Stimulated activated CD8-positive, alpha-beta memory T cell treated with anti-CD3 and anti-CD28 coated beads, Interleukin-12 subunit alpha, Interleukin-12 subunit beta, amount 100 ng/mL, for 4 hours (primary cell): ENCODE measurements at places on chromosomes 5 and 9.

GRCh38 chr5:5736007-5736406 is 313.5 kb downstream of the ICE1 start:
- DNase-seq, result no peak

- DNase-seq, result no peak
Measured at GRCh38 chr5:170273968-170274710, 23.4 kb downstream of the LCP2 start.

DNA sequence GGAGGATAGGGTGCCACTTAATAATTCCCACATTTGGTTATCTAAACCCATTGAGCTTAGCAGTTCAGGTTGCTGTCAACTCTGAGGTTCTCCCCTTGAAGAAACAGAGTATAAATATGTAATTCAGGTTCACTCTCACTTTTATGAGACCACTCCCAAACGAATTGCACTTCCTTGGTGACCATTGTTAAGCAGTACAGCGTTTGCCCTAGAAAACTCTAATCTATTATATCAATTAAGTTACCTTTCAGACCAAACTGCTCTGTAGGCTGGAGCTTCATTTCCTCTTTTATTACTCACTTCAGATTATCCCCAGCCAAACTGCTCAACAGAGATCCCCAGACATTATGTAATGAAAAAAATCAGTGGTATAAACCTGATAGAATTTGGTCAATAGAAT is 1317.0 kb upstream of the ACO1 start:
- DNase-seq, result no peak

GRCh38 chr9:84702471-84702870 is 32.9 kb downstream of the NTRK2 start:
- DNase-seq, result no peak

DNA sequence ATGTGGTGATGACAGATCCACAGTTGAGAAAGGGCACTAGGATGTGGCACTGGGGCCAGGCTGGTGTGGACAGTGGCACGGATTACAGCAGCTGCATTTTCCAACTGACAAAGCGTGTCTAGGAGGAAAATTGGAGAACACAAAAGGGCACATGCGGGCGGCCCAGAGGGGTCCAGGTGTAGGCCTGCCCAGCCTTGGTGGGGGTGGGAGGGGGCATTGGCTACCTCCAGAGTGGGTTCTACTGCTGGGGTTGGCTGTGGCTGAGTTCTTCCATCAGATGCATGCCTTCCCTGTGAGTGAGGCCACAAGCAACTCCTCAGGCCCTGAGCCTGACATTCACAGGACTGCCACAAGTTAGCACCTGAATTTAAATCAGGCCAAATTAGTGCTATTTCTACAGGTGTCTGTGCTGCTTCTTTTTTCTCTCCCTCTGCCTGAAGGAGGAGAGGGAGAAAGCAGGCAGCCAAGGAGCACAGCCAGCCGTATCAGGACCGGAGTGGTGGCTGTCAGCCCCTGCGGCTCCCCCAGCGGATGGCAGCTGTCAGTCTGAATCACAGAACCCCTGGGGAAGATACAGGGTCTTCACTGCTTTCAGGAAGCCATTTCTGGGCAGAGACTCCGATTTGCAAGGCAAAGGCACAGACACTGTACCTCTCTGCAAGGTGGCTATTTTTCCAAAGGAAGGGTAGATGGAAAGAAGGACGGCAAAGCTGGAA is 464.2 kb downstream of the SPOCK1 start:
- DNase-seq, result no peak

GRCh38 chr5:80668016-80668969 is 13.5 kb upstream of the DHFR start:
- DNase-seq, result no peak

GRCh38 chr5:158245513-158245912 is 386.6 kb upstream of the CLINT1 start:
- no peak for DNase-seq

GRCh38 chr9:9079473-9079872 is 1279.9 kb upstream of the DMAC1 start:
- DNase-seq, result no peak

- no peak for DNase-seq
Measured at GRCh38 chr5:143056339-143056704, 286.1 kb downstream of the ARHGAP26 start.

- DNase-seq, result no peak
Measured at GRCh38 chr5:149073213-149073612, 10.4 kb upstream of the SH3TC2 start.

DNA sequence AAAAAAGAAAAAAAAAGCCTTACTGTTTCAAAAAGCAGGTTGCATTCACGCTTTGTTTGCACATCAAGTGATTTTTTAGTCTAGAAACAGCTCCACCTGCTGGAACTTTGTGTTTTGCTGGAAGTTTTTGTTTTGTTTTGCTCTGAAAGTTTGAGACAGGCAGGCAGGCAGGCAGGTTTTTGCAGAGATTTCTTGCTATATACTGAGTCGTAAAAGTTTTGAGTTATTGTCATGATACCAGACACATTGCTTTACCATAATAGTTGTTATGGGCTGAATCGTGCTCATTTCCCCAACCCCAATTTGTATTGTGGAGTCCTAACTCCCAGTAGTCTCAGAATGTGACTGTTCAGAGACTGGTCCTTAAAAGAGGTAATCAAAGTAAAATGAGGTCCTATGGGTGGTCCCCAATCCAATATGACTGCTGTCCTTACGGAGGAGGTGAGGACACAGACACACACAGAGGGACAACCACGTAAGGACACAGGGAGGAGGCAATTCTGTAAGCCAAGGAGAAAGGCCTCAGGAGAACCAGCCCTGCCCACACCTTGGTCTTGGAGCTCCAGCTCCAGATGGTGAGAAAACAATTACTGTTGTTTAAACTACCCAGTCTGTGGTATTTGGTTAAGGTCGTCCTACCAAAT is 20.9 kb downstream of the OR2Y1 start:
- DNase-seq, result no peak

- no peak for DNase-seq
Measured at GRCh38 chr9:103485138-103485537, 490.0 kb downstream of the CYLC2 start.

DNA sequence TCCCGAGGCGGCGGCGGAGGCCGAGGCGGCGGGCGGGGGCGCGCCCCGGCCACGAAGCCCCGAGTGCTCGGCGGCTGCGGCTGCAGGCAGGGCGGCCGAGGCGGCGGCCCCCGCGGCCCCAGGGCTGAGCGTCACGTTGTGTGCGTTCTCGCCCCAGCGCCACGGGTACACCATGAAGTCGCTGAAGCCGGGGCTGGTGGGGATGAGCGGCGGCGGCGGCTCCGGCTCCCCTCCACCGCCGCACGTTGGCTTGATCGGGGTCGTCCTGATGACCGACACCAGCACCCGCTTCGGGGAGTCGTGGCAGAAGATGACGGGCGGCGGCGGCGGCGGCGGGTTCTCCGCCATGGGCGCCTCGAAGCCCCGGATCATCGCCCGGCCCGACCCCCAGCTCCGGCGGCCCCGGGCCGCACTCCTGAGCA is 498 bp downstream of the ZNF367 start:
- no peak for DNase-seq

DNA sequence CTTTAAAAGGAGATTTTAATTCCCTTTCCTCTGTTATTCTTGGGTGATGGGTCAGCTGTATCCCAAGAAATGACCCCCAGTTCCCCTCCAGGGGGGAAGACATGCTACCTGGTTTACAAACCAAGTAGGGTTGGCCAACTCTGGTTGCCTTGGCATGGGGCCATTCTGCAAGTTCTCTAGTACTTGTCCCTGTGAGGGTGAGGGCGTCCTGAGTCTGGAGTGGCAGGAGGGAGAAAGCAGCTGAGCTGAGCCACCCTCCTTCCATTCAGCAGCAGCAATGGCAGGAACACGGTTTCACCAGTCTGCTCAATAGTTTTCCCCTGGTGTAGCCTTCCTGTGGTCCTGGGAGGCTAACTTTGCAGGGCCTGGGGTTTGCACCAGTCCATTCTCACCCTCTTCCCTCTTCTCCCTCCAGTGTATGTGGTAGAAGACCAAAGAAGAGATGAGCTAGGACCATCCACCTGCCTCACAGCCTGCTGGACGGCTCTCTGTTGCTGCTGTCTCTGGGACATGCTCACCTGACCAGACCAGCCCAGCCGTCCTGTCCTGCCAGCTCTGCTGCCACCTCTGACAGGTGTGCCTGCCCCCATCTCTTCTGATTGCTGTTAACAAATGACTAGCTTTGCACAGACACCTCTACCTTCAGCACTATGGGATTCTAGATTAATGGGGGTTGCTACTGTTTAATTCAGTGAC is 59.9 kb downstream of the PFDN1 start:
- no peak for DNase-seq

- no peak for DNase-seq
Measured at GRCh38 chr5:143154510-143155370, 248.7 kb downstream of the NR3C1 start.

- no peak for DNase-seq
Measured at GRCh38 chr5:92421942-92422341, 1038.8 kb upstream of the ARRDC3 start.

DNA sequence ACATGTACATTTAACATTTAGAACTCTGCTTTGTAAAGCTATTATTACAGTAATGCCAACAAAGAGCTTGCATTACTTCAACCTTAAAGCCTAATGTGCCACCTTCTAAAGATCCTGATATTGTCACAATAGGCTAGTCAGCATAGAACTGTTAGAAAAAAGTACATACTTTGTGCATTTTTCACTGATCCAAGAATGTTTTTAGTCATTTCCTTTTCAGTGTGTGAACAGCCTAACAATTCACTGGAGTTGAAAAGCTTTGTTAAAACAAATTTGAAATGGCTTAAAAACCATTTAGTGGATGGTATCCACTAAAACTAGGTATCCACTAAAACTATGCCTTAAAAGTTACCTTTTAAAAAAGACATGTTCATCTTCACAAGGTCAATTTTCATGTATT is 4.5 kb downstream of the RPS6 start:
- no peak for DNase-seq

- no peak for DNase-seq
Measured at GRCh38 chr9:115404311-115404710, 286.4 kb upstream of the TNC start.

- DNase-seq, result no peak
Measured at GRCh38 chr5:65026816-65027548, 258.3 kb downstream of the CWC27 start.

DNA sequence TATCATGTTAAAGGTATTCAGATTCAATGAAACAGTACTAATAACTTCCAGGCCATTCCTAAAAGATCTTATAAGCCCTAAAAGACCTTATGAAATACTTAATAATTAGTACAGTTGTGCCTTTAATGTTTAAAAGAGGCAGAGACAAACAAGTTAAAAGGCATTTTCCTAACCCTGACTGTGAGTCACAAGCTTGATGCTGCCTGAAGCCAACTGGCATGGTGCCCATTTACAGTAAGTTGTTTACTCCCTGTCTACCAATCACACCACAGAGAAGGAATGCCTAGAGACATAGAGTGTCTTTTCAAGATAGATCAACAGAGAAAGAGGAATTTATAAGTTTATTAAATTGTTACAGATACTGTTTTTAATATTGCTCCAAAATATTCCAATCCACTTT is 47.8 kb downstream of the NR3C1 start:
- DNase-seq, result peak; percentile 4

DNA sequence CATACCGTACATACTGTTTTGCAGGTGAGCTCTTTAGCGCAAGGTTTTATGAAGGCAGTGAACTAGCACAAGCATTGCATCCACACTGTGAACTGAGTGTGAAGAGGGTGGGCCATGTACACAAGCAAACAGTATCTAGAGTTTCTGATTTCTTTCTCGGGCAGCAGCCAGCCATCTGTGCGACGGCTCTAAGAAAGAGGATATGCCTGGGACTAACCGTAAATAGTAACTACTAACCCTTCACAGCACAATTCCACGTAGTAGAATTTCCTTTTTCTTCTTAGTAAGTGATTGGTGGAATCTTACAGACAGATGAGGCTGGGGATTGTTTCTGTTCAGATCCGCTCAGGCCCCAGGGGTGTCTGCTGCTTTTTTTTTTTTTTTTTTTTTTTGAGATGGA is 89.0 kb downstream of the DRD1 start:
- DNase-seq, result no peak

DNA sequence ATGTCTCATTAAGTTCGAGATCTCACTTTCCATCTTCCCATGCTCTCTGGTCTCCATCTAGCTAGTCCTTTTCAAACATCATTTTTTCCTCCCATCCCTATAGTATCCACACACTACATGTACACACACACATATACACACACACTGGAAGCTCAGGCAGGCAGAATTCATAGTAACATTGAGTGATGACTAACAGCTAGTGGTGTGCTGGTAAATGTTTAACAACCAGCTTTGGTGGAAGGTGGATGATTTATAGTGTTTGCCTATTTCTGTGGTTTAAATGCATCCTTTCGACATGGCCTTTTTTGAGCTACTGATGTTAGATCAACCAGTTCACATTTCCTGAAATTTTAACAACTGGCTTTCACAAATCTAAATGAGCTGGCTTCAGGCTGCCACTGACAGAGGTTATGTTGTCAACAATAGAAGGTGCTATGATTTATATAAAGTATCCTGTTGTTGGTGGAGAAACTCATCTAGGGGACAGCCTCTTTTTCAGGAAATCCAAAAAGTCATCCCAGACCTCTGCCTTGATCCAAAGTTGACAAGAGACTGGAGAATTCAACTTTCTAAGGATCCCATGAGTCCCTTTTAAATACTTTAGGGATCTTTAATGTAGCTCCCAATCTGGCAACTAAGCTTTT is 117.8 kb downstream of the CCDC192 start:
- DNase-seq, result no peak

GRCh38 chr5:176776141-176776865 is 34.1 kb upstream of the UNC5A start:
- no peak for DNase-seq

- no peak for DNase-seq
Measured at GRCh38 chr9:134381671-134382516, 55.6 kb downstream of the RXRA start.

- DNase-seq, result no peak
Measured at GRCh38 chr5:10528056-10528816, 35.6 kb upstream of the ANKRD33B start.

GRCh38 chr9:21803649-21804048 is 1.2 kb downstream of the MTAP start:
- no peak for DNase-seq

GRCh38 chr9:76022317-76022716 is 131.8 kb downstream of the PCSK5 start:
- no peak for DNase-seq

DNA sequence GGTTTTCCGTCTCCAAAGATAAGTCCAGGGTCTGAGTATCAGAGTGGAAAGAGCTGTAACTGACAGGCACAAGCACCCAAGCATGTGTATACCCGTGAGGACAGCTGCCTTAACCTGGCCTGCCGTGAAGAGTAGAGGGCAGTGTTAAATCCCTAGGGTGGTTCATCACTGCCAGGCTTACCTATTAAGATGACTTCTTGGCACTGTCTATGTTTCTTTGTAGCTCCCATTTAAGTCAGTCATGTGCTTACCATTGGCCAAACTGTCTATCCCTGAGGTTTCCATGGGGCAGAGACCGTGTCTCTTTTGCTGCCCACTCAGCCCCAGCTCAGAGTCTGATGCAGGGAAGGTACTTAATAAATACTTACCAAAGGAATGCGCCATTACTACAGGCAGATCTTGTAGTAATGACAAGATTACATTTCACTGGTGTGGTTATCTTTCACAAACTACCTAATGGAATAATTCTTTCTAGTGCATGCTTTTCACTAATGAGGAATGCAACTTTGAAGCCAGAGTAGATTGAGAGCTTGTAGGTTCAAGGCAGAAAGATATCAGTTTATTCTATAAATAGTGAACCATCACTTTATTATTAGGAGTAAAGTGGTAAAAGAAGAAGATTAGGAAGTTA is 64.2 kb downstream of the SNX24 start:
- DNase-seq, result no peak
